ENCODE measurements at places on chromosomes 12 and 14.
A peak's percentile ranks its signal among the peaks of the same experiment; 100 is the strongest.

DNA sequence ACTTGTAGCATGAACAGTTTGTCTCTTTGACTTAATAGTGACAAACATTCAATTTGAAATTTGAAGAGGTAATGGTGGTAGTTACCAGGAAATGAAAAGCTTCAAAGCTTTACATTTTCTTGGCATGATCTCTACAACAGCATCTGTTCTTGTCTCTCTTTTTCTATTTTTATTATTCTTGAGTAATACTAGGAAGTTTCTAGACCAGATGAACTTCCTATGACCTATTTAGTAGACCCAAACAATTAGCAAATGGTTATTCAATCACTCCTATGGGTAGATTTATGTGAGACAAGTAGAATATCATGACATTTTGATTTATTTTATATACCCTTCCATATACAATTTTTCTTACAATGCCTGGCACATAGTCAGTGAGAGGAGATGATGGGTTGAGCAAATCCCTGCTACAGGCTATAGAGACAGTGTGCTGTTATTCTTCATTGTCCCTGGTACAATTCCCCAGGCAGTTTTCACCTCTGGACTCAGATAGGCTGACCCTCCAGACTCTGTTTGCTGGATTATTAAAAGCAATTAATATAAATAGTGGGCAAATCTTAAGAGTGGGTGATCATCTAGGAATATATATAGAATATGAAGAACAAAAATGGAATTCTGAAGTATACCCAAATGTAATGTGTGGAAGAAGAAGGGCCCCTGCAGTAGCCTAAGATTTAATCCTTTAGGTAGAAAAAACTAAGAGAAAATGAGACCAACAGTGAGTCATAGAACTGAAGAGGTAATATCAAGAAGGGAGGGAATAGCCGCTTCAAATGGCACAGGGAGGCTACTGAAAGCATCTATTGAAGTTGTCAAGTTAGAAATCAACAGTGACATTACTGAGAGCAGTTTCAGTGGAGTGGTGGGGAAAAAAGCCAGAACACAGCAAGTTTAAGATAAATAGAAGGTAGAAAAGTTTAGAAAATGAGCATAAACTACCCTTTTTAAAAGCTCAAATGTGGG is 512.0 kb downstream of the FOXG1 start:
- no peak for DNase-seq

- DNase-seq, result no peak
Measured at GRCh38 chr12:81378601-81379285, 300.9 kb downstream of the ACSS3 start.

GRCh38 chr14:104723651-104724406 is at the start of gene ADSS1:
Gene ADSS1, plus strand, starts transcription at chr14:104724229. Its CDS starts 42 bp downstream, at chr14:104724271.
- DNase-seq, result peak; percentile 49

GRCh38 chr12:95733141-95733825 is 57.3 kb downstream of the NTN4 start:
- no peak for DNase-seq

- no peak for DNase-seq
Measured at GRCh38 chr12:6644257-6644596, 3.0 kb downstream of the ACRBP start.

GRCh38 chr12:48043771-48044170 is 39.5 kb upstream of the COL2A1 start:
- DNase-seq, result no peak

DNA sequence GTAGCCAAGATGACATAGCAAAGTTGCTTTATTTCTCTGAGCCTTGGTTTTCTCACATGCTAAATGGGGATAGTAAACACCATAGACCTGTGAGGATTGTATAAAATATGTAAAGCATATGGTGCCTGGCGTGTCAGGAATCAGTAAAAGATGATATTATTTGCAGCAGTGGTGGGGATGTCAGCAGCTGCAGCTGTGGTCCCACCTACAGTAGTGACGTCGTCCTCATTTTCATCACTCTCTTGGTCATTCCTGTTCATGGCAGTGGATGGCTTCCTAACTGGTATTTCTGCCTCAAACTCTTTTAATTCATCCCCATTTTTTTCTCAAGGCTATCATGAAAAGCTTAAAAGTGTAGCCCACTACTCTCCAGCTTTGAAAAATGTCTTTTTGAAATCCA is 12.1 kb downstream of the BMAL2 start:
- DNase-seq, result no peak

DNA sequence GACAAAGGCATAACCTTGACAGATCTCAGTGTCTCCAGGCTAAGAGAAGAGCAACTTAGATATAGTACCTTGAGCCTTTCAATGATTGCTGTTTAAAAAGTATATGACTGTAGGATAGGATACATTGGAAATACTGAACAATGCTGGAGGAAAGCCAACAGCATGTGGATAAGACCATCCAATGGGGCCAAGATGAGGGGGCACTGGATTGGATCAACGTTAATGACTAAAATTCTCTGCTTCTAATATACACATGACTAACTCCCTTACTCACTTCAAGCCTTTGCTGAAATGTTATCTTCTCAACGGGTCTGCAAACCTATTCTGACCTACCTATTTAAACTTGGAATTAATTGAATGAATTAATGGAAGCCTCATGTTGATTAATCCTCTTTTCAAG is 354.9 kb downstream of the RAD51B start:
- DNase-seq, result no peak

DNA sequence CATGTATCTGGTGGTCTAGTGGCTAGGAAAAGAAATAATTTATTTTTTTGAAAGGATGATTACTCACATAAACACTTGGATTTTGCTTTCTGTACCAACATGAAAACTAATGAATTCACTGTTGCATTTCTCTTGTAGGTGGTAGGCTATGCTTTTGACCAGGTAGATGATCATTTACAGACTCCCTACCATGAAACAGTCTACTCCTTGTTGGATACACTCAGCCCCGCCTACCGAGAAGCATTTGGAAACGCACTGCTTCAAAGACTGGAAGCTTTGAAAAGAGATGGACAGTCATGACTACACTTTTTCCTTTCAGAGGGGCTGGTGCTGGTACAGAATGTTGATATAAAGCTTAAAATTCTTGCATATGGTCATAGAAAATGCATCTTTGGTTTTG is 6.5 kb upstream of the AK7 start:
- DNase-seq, result no peak

- no peak for DNase-seq
Measured at GRCh38 chr12:3238196-3238595, 161.0 kb downstream of the TSPAN9 start.

- DNase-seq, result no peak
Measured at GRCh38 chr14:26959972-26960660, 362.3 kb upstream of the NOVA1 start.

DNA sequence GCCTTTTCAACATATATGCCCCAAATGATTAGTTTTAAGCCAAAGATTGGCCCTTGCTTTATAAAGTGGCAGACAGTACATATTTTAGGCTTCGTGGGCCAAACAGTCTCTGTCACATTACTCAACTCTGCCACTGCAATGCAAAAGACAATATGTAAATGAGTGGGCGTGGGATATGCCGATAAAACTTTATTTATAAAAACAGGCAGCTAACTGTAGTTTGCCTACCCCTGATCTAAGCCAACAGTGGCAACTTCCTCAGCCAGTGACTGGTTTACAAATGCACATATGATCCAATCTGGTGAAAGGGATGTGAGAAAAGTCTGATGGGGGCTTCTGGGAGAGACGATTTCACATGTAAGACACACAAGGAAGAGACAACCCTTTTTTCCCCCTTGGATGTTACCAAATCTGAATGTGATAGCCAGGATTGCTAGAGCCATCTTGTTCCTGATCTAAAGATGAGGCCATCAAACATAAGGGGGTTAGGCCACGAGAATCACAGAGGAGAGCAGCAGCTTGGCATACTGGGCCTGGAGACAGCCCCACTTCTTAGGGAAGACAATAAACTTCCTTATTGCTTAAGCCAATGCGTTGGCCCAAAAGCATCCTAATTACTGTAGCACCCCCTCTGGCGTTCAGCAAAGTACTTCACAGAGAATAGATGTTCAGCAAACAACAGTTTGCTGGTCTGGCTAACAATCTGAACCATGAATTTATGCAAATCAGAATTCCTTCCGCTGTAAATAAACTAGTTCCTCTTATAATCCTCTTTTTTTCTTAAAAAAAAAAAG is 75.2 kb upstream of the TMCC3 start:
- no peak for DNase-seq

- DNase-seq, result no peak
Measured at GRCh38 chr14:101977311-101978071, 13.1 kb downstream of the DYNC1H1 start.

- no peak for DNase-seq
Measured at GRCh38 chr12:66235626-66236281, 46.7 kb downstream of the IRAK3 start.

DNA sequence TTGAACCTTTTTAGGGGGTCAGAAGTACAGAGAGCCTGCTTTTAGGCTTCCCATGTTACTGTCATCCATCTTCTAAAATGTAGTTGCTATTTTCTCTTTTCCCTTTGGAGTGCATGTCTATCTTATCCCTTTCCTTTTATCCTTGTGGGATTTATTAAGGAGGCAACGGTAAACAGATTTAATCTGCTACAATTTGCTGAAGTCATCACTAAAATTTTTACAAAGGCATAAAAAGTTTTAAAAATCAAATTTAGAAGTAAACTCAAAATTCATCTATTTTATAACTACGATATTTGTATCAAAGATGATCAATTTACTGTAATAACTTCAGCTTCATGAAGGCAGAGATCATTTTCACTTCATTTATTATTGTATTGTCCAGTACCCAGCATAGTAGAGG is 118.7 kb downstream of the RPS6KA5 start:
- no peak for DNase-seq

DNA sequence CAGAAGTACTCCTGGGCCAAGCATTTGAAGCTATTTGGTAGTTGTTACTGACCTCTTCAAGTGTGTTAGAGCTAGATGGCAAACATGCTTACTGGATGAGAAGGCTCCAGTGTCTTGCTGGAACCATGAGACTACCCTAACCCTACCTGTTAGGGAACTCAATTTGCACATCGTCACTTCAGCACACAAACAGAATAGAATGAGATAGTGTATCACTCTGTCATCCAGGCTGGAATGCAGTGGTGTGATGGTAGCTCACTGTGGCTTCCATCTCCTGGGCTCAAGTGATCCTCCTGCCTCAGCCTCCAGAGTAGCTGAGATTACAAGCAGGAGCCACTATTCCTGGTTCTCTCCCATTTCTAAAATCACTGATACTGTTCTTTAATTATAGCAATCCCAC is 417.0 kb upstream of the ATXN7L3B start:
- DNase-seq, result no peak

GRCh38 chr12:103538397-103538796 is 42.6 kb upstream of the C12orf42 start:
- DNase-seq, result peak; percentile 4

GRCh38 chr12:53093777-53094393 is 3.6 kb upstream of the IGFBP6 start:
- no peak for DNase-seq

- no peak for DNase-seq
Measured at GRCh38 chr12:34384693-34385092, 362.4 kb downstream of the ALG10 start.

DNA sequence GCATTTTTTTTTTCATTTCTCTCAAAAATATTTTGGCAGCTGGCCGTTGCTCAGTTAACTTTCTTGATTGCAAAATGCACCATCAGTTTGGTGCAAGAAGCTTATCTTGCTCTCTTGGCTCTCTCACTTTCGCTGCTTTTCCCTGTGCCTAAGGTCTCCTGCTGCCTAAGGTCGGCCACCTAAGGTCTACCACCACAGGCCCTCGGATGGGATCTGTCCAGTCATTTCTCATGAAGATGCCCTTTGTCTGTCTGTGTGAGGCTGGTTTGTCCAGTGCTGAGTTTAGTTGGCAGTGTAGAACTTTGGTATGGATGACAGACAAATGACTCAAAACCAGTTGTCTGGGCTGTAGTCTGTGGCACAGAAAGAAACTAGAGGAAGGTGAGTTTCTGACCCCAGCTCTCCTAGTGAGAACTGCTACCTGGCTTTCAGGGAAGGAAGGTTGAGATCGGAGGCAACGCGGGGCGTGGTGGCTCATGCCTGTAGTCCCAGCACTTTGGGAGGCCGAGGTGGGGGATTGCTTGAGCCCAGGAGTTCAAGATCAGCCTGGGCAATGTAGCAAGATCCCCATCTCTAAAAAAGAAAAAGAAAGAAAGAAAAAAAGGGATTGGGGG is 2.6 kb downstream of the MLXIP start:
- no peak for DNase-seq

DNA sequence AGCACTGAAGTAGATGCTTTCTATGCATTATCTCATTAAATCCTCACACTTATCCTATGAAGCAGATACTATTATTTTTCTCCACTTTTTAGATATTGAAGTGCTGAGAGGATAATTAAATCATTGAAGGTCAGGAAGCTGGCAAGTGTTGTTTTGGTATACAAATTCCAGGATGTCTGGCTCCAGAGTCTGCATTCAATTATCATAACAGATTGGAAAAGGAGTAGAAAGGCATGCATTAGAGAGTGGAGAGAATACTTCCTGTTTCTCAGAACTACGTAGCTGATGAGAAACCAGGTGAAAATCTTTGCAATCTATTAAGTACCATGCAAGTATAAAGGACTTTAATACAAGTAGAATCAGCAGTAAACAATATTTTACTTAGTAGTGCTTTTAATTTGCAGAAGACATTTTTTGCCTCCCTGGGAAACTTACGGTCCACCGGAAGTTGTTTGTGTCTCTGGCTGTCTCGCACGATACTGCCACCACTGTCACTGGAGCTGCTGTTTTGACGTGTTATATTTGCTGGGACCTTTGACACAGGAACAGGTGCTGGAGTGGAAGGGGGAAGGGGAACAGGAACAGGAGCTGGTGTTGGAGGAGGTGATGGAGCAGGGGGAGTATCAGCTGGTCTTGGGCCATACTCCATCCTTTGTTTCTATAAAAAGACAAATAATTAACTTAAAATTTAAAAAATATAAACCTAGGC is 158.0 kb downstream of the EPS8 start:
- DNase-seq, result no peak

DNA sequence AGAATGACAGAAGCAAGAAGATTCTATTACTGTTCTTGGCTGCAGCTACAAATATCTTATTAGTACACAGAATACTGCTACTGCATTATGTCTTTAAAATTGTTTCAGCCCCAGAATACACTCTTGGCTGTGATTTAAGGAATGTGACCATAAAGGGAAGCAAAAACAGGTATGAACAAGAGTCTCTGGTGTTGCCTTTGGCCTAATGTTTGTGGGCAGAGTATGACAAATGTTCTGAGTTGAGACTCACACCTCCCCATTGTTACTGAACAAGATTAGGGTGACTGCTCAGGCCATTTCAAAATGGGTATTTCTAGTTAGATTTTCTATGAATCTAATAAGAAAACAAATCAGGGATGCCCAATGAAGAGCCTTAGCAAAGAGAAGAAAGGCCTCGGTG is 28.5 kb downstream of the TTC6 start:
- DNase-seq, result no peak

- no peak for DNase-seq
Measured at GRCh38 chr12:49973361-49973830, 649 bp downstream of the AQP6 start.
